Stimulated activated CD8-positive, alpha-beta memory T cell treated with anti-CD3 and anti-CD28 coated beads, Interleukin-4, amount 100 ng/mL, for 4 hours (primary cell): ENCODE measurements at places on chromosomes 13 and 19.
A peak's percentile ranks its signal among the peaks of the same experiment; 100 is the strongest.

- no peak for DNase-seq
Measured at GRCh38 chr19:40739030-40739839, 11.0 kb downstream of the ACTMAP start.

DNA sequence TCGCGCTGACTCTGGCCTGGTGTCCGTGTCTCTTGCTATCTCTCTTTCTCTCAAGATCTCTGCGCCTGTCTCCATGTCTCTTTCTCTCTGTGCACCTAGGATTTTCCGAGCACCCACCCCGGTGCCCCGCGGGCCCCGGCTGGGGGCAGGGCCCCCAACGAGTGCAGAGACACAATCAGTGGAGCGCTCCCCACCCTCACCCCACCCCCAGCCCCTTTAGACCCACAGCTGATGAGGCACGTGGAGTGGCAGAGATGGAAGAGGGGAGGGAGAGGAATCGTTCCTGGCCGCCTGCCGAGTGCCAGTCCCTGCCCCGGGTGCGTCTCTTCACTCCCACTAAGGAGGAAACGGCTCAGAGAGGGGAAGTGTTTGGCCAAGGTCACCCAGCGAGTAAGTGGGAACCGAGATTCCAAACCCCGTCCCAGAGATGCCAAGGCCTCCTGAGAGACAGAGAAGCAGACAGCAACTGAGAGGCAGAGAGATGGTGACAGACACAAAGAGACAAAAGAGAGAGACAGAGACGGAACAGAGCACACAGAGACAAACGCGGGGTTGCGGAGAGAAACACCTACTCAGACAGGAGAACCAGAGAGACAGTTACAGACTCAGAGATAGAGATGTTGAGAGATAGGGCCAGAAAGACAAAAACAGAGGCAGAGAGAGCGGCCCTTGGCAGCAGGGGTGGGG is 626 bp upstream of the BCL3 start:
- no peak for DNase-seq

DNA sequence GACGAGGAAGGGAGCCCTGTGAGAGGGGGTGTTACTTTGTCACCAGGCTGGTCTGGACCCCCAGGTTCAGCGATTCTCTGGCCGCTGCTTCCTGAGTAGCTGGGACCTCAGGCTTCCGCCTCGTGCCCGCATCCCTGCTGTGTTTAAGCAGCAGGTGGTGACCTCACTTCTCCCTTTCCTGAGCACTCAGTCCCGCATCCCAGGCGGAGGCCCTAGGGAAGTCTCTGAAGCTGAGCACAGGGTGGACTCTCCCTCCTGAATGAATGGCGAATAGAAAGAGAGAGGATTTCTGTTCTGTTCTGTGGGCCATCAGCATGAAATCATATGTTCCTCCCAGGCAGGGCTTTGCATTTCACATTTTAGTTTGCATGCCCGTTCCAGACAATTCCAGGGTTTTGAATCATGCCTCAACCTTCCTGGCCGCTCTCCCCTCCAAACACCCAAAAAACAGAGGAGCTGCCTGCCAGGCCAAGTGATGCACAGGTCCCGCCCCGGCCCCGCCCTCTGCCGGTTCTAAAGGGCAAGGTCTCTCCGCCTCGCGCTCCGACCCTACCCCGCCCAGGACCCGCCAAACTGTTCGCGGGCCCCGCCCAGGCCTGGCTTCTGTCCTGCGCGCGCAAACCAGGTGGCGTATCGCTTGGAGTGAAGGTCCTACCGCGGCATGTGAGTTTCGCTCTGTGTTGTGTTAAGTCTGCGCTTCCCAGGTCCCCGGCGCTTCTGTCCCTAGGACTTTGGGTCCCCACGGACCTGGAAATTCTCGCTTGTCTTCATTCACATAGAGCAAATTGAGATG is 35.1 kb upstream of the ZNF808 start:
- no peak for DNase-seq

GRCh38 chr19:10432736-10433130 is 12.4 kb downstream of the PDE4A start:
- no peak for DNase-seq

DNA sequence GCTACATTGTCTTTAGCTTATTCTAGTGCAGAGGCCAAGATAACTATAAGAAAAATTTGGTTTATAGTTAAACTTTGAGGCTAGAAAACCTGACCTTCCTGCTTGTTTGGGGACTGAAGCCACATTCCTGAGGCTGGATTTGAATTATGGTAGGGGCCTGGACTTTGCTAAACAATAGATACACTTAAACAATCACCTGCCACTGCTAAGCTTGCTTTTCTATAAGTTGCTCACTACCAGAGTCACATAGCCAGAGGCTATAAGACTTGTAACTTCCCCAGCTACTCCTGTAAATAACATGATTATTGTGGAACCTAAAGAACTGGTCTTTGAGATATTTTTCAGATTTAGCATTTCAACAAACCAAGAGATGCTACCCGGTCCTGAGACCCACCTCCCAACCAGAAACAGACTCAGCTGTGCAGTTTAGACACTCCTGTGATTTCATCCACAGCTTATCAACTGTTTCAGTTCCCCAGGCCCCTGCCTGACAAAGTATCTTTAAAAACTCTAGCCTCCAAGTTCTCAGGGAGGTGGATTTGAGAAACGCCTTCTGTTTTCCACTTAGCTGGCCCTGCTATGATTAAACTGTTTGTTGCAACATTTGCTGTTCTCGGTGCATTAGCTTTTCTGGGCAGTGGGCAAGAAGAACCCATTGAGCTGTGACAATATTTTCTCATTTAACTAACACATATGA is 77.7 kb downstream of the MIPEP start:
- DNase-seq = no peak

- DNase-seq = no peak
Measured at GRCh38 chr19:13058951-13059660, 43.6 kb downstream of the LYL1 start.

GRCh38 chr13:68645814-68646213 is 1415.7 kb upstream of the PCDH9 start:
- no peak for DNase-seq

GRCh38 chr13:110206185-110206584 is 100.8 kb downstream of the COL4A1 start:
- no peak for DNase-seq

DNA sequence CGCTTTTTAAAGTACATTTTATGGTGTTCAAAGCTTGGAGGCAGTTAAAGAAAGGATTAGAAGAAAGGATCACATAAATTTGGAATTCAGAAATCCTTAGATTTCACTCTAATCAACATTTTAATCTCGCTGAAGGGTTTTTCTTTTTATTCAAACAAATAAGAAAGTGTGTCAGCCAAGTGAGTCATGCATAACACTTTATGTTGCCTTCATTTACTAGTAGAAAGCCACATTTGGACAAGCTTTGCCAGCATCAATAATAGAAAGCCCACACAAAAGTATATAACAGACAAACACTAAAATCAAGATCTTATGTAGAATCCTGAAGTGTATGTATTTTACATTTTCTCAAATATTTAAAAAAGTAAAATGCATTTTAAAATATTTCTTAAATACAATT is 154.9 kb upstream of the TRPC4 start:
- no peak for DNase-seq

- no peak for DNase-seq
Measured at GRCh38 chr19:12766051-12766521, 9.3 kb downstream of the HOOK2 start.

- no peak for DNase-seq
Measured at GRCh38 chr13:104286566-104287290, 1220.5 kb upstream of the SLC10A2 start.

GRCh38 chr19:49637821-49638738 is 1.9 kb downstream of the RRAS start:
- DNase-seq = no peak

- DNase-seq = no peak
Measured at GRCh38 chr13:99065235-99066015, 87.6 kb upstream of the DOCK9 start.

DNA sequence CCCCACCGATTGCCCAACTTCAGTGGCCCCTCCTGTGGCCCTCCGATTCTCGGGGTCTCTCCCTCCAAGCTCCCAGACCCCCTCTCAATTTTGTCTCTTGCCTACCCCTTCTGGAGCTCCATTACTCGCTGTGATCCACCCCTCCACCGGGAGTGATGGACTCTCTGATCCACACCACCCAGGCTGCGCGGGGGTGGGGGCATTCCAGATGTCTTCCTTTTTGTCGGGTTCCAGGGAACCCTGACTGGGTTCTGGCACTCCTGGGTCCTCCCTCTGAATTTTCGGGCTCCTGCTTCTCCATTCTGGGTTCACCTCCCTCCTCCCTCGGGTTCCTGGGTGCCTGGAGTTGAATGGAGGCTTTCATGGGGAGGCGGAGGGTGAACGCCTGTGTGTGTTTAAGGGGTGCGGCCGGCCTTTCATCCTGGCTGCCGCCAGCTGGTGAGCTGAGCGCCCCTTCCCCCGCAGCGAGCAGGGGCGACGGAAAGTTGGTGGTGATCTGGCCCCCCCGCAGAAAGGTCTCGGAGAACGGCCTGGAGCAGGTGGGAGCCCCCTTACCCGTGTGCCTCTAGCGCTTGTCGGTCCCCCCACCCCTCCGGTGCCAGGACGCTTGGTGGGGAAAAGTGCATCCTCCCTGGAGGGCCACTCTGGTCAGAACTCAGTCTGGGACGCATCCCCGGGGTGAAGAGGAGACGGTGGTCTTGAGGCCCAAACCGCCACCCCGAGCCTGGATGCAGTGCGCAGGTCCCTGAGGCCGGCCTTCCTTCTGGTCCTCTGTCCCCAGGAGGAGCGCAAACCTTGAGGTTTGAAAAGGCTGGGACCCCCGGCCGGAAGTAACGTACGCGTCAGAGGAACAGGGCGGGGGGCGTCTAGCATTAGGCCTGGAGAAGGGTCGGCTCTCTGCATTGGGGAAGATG is 1.6 kb downstream of the MISP3 start:
- DNase-seq = no peak

- no peak for DNase-seq
Measured at GRCh38 chr19:289651-290371, 1.4 kb downstream of the PLPP2 start.

- no peak for DNase-seq
Measured at GRCh38 chr13:41603917-41604316, 146.6 kb downstream of the RGCC start.

DNA sequence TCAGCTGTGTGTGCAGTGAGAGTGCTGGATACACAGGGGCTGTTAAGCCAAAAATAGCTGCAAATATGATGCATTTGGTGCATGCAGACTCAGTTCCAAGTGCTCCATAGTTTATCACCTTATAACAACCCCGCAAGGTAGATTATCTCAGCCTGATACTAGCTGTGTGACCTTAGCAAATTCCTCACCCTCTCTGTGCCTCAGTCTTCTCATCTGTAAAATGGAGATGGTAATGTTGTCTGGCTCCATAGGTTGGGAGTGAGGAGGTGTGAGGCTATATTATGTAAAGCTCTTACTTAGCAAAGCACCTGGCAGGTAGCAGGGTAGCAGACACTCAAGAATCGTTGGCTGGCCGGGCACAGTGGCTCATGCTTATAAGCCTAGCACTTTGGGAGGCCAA is 23.8 kb upstream of the SHKBP1 start:
- no peak for DNase-seq

GRCh38 chr13:112761701-112762689 is 72.2 kb downstream of the ATP11A start:
- no peak for DNase-seq

GRCh38 chr13:46160471-46161066 is 21.4 kb downstream of the LCP1 start:
- no peak for DNase-seq

- no peak for DNase-seq
Measured at GRCh38 chr13:97946951-97947588, 6.4 kb upstream of the IPO5 start.

DNA sequence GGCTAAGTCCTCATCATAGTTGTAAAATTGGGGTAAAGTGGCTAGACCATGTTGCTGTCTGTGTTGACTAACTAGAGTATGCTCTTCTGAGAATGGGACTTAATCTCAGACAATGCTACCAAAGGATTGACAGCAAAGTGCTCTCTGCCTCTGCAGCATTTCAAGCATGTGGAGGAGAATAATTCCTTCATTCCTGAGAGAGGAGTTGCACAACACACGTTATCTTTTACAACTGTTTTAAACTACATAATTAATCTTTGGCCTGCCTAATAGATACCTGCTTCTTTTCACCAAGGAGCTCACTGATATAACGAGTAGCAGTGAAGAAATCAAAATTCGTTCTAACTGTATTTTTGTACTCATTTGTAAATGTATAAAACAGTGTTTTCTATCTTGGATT is 2172.2 kb downstream of the PCDH9 start:
- no peak for DNase-seq

- no peak for DNase-seq
Measured at GRCh38 chr13:44211286-44211685, 162.3 kb upstream of the SERP2 start.

GRCh38 chr19:45442778-45443461 is 19.2 kb upstream of the ERCC1 start:
- DNase-seq = no peak

DNA sequence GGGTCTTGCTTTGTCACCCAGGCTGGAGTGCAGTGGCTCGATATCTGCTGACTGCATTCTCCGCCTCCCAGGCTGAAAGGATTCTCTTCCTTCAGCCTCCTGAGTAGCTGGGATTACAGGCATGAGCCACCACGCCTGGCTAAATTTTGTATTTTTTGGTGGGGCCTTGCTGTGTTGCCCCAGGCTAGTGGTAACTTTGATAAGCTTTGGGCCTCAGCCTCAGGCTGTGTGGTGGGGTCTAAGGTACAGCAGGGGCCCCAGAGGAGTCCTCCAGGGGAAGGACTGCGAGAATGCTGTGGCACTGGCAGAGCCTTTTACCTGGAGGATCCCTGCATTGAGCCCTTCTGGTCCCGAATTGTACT is 7.2 kb downstream of the DOT1L start:
- DNase-seq = no peak

- DNase-seq = no peak
Measured at GRCh38 chr19:51047031-51047335, 12.2 kb upstream of the KLK12 start.

GRCh38 chr19:10565028-10565566 is 713 bp downstream of the KRI1 start:
- DNase-seq = peak; percentile 28

GRCh38 chr19:51138549-51138979 is 3.5 kb upstream of the SIGLEC7 start:
- DNase-seq = no peak

DNA sequence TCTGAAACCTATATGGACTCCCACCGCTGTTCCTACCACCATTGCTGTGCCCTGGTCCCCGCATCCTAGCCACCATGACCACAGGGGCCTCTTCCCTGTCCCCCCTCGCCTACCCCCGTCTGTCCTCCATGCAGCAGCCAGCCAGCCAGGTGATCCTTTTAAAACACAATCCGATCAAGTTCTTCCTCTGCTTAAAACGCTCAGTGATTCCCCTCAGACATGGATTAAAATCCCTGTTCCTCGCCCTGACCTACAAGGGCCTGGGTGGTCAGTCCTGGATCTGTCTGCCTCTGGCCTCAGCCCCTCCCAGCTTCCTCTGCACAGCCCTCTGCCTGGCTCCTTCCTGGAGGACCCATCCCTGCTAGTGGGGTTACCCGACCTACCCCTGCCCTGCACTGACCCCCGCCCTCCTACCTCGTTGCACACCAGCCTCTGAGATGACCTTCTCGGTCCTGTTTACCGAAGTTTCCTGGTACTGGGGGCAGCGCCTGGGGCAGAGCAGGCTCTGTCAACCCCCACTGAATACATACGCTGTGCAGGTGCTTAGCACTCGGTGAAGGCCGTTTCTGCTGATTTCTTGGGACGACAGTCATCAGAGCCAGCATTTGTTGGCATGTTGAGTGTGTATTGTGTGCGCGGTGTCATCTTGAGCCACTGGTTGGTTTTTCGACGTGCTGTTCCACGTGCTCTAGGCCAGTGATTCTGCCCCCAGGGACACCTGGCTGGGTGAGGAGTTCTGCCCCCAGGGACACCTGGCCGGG is 14.7 kb upstream of the LENG8 start:
- no peak for DNase-seq
